Stimulated activated CD4-positive, alpha-beta T cell treated with anti-CD3 and anti-CD28 coated beads, Interleukin-15, amount 100 ng/mL, for 48 hours (primary cell): ENCODE measurements at places on chromosomes 2 and 18.
A peak's percentile ranks its signal among the peaks of the same experiment; 100 is the strongest.

DNA sequence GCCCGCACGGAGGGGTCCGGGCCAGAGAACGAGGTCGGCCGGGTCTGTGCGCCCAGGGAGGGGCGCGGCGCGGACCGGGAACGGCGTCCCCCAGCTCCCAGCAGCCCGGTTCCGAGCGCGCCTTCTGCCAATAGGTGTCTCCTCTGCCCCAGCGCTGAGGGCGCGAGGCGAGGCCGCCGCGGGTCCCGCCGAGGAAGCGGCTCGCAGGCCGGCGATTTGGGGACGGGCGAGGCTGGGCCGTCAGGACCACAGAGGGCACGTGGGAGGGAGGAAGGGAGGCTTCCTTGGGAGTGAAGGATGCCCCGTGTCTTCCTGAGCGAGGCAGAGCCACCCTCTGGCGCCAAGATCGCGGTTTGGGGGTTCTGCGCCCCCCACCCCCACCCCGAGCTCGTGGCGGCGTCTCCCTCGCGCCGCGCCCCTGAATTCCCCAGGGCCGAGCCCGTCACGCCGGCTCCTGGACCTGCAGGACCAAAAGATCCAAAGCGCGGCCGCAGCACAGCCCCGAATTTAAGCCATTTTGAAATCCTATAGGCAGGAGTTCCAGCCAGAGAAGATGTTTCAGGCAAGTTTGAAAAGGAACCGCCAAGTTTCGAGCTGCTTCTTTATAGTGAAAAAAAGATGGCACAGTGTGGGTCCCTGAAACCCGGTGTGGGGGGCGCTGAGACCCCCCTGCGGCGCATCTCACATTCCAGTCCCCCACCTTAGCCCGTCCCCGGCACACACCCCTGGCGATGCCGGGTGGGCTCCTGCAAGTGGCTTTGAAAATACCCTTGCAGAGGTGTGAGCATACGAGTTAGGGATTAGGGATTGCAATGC lies 909 bp downstream of the NFATC1 start:
- no peak for DNase-seq

GRCh38 chr2:37776487-37776886 lies 105.0 kb upstream of the CDC42EP3 start:
- no peak for DNase-seq

DNA sequence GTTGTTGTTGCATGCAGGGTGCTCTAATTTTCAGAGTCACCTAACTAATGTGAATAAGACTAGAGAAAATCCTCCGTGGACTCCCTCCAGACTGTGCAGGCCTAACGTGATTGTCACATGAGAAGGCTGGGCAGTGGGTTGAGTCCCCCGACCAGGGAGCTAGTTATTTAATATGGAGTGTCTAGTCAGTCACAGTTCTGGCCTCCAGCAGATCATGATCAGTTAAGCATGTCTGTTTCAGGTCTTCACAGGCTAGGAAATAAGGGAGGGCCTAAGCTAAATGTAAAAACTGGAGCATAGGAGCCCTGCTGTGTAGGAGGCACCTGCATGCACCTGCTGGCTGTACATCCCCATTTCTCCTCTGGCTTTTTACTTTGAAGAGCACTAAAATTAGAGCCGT lies 86.8 kb downstream of the PRPF40A start:
- DNase-seq: no peak

GRCh38 chr2:31297751-31298150 lies 63.8 kb downstream of the EHD3 start:
- peak; percentile 0 for DNase-seq

DNA sequence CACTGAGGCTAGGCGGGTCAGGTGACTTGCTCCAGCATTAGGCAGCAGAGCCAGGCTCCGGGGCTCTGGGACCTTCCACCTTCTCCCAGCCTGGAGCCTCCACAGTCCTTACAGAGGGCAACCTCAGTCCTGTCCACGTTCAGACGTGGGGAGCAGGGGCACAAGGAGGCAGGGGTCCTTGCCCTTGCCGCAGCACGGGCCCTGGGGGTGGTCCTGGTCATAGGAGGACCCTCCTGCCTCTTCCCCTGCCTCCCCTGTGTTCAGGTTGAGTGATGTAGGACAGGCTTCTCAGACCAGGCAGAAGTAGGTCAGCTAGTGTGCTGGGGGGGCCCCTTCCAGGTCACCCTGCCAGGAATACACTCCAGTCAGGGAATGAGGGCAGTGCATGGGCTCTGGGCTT lies 5.4 kb upstream of the ARHGEF4 start:
- no peak for DNase-seq

DNA sequence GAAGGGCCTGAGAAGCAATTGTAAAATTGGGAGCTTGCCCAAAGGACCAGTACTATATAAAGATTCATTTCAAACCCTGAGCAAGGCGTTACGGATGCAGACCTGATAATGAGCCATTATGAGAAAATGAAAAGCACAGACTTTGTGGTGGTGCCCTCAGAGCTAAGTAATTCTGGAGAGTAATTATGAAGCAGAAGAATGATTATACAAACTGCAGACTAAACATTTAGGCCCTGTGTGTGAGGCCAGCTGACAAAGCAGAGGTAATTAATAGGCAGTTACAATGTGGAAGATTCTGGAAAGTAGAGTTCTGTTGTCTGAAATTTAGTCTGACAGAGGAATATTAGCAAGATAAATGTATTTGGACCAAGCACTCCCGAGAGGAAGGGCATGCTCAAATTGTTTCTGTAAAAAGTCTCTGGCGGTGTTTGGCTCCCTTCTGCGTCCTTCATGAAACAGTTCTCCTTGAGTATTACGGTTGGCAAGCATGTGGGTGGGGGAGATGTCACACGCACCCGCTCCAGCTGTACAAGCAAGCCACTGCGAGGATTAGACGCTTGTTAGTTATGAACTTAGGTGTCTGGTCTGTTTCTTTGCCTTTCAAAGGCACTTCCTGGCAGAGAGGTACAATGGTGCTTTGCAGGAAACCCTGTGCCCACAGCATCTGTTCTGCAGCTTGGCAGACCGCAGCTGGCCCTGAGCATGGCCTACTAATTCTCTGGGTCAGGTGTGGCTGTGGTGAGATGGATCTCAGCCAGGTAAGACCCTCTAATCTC lies 45.5 kb downstream of the CDC42EP3 start:
- DNase-seq: peak; percentile 41

DNA sequence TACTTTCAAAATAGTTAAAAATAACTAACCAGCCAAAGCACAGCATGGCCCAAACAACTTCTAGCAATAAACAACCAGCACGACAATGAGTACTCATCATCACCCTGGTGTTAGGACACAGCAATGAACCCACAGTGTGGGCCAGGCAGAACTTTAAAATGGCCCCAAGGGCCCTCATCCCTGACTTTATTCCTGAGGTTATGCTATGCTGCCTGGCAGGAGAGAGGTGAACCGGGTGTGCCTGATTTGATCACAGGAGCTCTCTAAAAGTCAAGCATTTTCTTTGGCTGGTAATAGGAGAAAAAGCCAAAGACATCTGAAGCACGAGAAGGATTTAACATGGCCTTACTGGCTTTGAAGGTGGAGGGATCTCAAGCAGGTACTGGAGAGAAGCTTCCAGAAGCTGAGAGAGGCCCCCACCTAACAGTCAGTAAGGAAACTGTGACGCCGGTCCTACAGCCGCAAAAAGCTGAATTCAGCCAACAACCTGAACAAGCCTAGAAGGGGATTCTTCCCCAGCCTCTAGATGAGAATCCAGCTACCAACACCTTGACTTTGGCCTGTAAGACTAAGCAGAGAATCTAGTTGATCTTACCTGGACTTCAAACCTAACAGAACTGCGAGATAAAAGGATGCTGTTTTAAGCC lies 115.4 kb downstream of the DDX1 start:
- DNase-seq: no peak

DNA sequence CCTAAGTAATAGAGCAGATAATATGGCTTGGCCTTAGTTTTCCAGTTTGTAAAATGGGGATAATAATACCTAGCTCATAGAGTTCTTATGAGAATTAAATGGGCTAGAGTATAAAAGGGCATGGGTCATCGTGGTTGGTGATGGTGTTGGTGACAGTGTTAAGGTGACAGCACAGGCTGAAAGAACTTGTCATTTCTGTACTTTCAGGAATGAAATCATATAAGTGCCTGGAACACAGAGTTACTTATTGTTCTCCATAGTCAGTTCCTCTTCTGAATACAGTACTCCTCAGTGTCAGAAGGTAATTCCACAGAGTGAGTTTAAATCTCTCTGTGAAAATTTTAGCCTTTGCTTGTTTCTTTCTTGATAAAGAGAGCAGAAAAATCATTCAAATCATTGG lies 42.4 kb downstream of the KIF5C start:
- peak; percentile 14 for DNase-seq

GRCh38 chr2:229342376-229342775 lies 71.3 kb upstream of the PID1 start:
- peak; percentile 1 for DNase-seq

GRCh38 chr18:45653090-45653489 lies 37.8 kb downstream of the SLC14A2 start:
- DNase-seq: no peak

DNA sequence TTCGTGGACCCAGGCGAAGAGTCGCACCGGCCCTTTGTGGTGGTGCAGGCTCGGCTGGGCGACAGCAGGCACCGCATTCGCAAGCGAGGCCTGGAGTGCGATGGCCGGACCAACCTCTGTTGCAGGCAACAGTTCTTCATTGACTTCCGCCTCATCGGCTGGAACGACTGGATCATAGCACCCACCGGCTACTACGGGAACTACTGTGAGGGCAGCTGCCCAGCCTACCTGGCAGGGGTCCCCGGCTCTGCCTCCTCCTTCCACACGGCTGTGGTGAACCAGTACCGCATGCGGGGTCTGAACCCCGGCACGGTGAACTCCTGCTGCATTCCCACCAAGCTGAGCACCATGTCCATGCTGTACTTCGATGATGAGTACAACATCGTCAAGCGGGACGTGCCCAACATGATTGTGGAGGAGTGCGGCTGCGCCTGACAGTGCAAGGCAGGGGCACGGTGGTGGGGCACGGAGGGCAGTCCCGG lies 3.5 kb downstream of the INHBB start:
- DNase-seq: no peak

DNA sequence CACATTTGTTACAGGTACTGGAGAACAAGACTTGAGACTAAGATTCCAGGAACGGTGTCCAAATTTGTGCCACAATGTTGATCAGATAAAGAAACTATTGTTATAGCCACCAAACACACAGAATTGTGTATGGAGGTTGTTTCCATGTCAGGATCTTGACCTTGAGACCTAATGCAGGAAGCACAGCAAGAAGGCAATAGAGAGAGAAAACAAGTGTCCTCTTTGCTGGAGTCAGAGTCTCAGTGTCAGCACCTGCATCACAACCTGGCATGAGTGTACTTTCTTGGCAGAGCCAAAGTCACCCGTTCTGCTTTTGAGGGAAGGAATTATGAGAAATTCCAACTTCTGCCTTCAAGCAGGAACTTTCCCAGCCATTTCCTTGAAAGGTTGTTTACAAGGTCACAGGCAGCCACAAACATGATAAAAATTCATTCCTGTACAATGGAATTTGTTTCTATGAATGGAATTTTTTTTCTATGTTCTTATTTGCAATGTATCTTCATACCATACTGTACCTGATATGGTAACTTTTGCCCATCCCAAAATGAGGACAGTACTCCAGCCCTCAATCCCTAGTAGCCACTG lies 118.4 kb downstream of the PKP4 start:
- DNase-seq: no peak

- no peak for DNase-seq
Measured at GRCh38 chr2:145669301-145669700, 1149.4 kb upstream of the ZEB2 start.

DNA sequence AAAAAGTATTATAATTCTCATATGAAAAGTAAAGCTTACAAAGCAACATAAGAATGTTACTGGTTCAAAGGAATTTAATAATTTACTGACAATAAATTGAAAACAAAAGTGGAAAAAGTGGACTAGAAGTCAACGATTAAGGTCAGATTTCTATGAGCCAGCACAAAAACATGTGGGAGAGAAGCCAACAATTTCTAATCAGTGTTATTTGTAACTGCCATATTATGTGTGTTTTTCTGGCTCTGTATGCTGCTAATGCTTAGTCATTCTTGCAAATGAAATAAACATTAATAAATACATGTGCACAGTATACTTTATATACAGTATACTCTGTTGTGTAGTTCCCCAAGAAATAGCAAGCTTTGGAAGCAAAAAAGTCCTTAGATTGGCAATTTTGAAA lies 301.3 kb upstream of the RGPD4 start:
- DNase-seq: no peak

DNA sequence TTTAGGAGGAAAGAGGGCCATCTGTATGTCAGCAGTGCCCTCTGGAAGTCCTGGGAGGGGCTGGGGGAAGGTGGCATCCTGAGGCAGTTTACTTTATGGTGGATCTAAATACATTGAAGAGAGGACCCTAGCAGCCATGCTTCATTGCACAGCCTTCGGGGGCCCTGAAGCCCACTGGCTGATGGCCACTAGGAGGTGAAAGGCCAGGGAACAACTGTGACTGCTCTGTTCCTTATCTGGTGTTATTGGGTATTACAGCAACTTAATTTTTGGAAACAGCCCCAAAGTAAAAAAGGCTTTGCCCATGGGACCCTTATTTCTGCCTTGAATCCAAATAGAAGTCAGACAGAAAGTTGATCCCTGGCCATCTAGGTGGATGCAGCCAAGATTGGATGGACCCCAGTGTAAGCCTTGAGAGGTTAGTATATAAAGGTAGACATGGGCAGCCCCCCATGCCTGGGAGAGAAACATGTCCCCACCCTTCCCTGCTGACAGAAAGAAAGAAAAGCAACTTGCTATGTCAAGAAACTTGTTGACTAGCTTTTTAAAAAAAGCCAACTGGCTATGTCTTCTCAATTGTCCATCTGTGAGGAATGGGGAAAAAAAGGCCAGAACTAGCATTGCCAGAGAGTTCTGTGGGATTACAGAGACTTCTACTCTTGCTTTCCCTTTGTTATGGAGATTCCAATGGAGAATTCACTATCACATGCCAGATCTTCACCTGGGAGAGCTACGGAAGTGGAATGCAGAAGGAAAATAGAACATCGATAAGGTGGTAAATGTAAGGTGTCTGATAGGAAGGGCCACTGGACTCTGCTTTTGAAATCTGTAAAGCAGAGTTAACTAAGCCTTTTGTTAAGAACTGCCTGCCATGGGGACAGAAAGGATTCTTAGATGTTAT lies 58.6 kb upstream of the OSR1 start:
- DNase-seq: no peak

GRCh38 chr2:128941751-128942150 lies 623.1 kb upstream of the HS6ST1 start:
- no peak for DNase-seq

- no peak for DNase-seq
Measured at GRCh38 chr2:28626891-28627421, 124.7 kb upstream of the PPP1CB start.

- DNase-seq: no peak
Measured at GRCh38 chr2:239178484-239178883, 222.3 kb downstream of the HDAC4 start.

DNA sequence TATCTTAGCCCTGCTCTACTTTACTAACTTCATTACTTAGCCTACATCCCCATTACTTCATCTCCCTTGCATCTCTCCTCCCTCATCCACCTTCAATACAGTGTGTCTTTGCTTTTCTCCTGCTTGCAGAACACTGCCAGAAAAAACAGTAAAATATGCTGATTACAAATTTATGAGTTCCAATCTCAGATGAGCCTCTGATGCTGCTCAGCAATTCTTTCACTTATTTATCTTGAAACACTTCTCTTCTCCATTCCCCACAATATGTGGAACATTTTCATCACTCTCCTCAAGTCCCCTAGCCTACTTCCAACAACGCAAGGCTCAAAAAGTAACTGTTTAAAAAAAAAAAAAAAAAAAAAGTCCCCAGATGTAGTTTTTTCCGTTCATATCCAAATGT lies 7.1 kb downstream of the VPS54 start:
- no peak for DNase-seq
